Stimulated activated CD8-positive, alpha-beta memory T cell treated with anti-CD3 and anti-CD28 coated beads, Interleukin-7, amount 100 ng/mL, for 48 hours (primary cell): ENCODE measurements at places on chromosomes 1 and 21.
A peak's percentile ranks its signal among the peaks of the same experiment; 100 is the strongest.

DNA sequence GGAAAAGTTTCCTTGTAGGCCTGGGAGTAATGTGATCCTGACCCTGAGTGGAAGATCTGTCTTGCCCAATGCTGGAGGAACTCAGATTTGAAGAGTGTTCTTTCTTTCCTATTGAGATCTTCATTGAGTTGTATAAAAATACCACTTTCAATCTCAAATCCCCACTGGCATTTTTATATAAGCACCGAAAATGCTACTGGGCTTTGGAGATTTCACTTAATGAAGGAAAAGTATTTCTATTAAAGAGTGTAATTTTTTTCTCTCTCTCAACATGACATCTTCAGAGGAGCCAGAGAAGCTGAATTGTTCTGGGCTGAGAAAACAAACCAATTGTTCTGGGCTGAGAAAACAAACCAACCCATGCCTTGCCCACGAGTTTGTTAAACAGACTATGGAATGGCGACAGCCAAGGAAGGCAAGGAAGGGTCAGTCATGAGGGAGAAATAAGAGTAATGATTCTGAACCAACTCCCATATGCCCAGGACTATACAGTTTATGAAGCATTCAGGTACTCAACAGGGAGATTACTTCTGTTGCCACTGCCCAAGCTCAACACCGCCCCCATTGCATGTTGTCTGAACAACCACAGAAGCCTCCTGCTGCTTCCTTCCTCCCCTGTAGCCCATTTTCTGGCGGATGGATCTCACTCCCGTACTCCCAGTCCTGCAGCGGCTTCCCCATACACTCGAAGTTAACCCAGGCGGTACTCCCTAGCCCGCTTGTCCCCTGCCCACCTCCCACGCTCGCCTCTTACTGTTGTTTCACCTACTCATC, 103.2 kb downstream of the BEND5 start:
- DNase-seq, result no peak

DNA sequence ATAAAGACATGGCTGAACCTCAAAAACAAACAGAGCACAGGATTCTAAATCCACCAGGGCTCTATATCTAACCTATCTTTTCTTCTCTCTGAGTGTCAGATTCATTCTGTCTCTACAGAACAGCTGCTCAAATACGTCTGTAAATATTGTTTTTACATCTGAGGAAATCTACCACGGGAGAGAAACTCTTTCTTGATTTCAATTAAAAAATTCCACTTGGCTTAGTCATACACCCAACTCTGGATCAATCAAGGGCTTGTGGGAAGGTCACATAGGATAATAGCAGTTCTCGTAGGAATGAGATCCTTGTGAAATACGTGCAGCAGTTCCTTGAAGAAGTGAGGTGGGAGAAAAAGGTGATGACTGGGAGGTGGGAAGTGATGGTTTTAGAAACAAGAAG, 1355.7 kb upstream of the ADGRL2 start:
- DNase-seq, result no peak

DNA sequence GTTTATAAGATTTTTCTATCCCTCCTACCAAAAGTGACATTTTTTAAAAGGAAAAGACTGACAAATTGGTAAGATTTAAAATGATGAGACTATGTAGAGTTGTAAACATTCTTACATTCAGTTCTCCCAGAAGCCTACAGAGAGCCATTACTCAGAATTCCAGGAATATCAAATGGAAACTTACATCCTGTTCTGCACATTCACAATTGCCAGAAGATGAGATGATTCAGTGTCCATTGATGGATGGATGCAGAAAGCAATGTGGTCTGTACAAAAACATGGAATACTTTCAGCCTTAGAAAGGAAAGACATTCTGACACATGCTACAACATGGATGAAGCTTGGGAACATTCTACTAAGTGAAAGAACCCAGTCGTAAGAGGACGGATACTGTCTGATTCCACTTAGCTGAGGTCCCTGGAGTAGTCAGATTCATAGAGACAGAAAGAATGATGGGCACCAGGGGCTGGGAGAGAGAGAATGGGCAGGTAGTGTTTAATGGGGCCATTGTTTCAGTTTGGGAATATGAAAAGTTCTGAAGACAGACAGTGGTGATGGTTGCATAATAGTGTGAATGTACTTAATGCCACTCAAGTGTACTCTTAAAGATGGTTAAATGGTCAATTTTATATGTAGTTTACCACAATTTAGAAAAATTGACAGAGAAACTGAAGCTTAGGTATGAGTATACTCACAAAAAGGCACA, 16.6 kb downstream of the MX1 start:
- DNase-seq, result no peak

DNA sequence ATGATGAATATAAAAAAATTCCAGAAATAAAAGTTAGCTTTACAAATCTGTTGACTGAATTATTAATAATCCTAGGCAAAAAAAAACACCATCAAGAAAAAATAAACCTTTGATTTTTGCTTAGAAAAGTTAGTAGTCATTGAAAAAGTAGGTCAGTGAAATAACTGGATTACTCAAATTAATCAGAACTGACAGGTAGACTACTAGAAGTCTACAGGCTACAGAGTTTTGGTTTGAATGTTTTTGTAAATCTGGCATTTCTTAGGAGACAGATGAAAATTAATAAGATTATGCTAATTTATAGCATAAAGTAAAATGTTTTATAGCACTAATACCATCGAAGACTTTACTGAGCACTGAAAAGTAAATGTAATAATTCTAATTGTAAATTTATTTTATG, 511.9 kb downstream of the PTPRC start:
- no peak for DNase-seq

- no peak for DNase-seq
These were observed 6.6 kb downstream of the PLEKHN1 start for GRCh38 chr1:972726-973458.

- DNase-seq, result no peak
These were observed 23.7 kb downstream of the PRRX1 start for GRCh38 chr1:170687621-170688020.

- no peak for DNase-seq
These were observed 2.5 kb downstream of the FOXO6 start for GRCh38 chr1:41363591-41364320.

- no peak for DNase-seq
These were observed 3.4 kb downstream of the ZCCHC17 start for GRCh38 chr1:31300193-31300592.

DNA sequence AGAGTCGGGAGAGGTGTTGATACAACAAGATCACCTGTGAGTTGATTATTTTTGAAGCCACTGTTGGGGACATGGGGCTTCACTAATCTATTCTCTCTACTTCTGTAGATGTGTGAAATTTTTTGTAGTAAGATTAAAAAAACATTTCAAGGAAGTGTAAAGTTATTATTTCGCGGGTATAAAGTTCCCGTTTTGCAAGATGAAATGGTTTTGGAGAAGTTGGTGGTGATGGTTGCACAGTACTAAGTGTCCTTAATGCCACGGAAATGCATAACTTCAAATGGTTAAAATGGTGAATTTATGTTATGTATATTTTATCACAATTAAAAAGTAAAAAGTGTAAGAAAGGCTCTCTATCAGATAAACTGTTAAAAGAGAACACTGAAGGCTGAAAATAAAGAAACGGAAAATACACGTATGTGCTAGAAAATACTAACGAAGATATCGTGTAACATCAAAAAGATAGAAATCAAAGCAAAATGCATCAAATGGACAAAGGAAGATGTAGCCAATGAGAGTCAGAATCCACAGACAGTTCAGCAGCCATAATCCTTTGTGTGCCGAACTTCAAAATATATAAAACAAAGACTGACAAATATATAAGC, 2.9 kb upstream of the ITGB2 start:
- no peak for DNase-seq

- no peak for DNase-seq
These were observed 426.6 kb downstream of the LRRIQ3 start for GRCh38 chr1:73771396-73771795.

- peak; percentile 83 for DNase-seq
These were observed 948 bp downstream of the SEMA4A start for GRCh38 chr1:156154317-156154749.

- DNase-seq, result no peak
These were observed 113.0 kb downstream of the OSBPL9 start for GRCh38 chr1:51729824-51730301.

- DNase-seq, result no peak
These were observed 37.4 kb downstream of the CFAP74 start for GRCh38 chr1:1966071-1966740.

DNA sequence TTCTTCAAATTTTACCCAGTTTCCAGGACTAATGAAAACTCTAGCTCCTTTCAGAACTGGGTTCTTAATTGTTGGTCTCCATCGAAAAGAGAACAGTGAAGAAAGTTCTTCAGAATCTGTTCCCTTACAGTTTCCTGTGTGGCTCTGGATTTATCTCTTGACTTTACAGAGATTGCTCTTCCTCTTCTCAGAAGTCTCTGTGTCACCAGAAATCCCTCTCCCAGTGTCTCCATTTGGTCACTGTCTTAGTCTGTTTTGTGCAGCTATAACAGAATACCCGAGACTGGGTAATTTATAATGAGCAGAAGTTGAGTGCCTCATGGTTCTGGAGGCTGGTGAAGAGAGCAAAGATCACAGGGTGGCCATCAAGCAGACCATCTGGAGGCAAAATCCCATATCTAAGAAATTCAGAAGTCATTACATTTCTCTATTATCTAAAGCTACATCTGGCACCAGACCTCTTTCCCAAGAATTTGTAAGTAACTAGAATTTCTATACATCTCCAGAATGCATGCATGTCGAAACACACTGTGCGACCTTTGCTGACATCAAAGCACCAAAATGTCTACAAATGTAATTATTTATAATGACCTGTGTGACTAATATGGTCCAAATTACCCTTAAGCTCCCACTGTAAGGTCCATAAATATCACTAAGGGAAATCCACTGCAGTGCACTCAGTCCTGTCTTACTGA, 65.4 kb upstream of the KRTAP19-8 start:
- no peak for DNase-seq

DNA sequence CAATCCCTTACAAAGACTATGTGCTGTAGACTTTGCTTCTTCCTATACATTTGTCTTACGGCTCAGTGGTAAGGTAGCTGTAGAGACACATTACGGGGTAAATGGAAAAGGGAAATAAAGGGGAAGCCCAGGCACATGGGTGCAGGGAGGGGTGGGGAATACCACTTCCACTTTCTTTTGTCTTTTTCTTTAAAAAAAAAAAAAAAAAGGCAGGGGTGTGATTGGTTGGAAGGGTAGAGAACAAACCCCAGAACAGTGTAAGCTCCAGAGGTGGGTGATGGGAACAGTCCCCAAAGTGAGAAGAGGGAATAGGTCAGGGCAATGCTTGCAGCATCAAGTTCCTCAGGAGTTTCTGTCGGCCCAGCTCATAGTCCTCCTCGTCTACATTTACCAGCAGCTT, 3.9 kb downstream of the NIT1 start:
- DNase-seq, result no peak

DNA sequence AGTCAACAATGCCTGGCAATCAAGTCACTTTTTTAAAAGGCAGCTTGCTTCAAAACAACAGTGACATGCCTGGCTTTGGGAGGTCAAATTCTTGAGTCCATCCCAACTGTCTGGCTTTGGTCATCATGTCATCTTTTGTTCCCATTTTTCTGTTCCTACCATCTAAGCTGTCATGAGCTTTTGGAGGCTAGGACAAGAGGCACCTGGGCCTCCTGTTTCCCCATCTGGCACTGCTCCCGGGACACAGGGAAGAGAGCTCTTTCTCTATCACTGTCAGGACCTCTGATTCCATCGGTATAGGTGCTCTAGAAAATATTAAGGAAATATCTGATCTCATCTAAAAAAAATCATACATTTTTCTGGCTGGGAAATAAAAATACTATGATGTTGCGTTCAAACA, 156.3 kb downstream of the CLIC6 start:
- DNase-seq, result no peak

DNA sequence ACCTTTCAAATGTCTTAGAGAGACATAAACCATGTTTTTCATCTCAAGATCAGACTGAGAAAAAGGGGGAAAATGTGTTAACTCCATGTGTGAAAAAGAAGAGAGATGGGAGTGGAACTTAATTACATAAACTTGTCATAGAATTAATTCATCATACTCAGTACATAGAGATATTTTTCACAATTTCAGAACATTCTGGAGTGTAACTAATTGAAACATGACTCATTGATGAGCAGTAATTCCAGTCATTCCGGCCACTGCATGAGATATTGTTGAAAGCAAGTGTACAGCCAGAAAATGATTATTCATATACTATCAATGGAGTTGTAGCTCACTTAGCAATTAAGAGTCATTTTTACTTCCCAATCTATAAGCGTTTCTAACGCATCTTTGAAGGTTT, 739.3 kb downstream of the LTN1 start:
- no peak for DNase-seq

DNA sequence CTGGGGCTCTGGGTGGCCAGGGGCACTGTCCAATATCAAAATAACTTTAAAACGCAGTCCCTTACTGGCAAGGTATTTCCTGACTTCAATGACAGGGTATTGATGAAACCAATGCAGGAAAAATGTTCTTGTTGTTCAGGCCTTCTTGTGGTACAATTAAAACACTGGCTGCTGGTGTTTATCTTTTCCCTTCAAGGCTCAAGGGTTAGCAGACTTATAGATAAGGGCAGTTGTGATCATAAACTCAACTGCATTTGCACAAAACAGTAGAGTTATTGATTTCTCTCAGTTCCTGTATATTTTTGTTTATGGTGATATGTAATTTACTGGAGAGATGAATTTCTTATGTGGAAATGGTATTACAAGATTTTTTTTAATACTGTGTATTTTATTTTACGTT, 2.7 kb upstream of the CD84 start:
- no peak for DNase-seq

DNA sequence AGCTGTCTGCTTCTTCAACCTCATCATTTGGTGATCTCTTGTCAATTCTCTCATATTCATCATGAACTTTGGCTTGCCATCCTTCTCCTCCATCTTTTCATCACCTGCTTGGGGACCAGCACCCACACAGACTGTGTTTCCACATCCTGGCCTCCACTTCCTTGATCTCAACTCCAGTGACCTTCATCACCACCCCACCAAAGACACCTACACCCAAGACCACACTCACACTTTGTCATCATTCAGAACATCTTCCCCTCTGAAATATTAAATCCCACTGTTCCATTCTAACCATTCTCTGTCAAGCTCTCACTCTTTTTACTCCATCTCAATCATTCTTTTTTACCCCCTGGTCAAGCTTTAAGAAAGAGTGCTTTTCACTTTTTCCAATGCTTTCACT, 115.5 kb upstream of the VAV3 start:
- DNase-seq, result peak; percentile 26

DNA sequence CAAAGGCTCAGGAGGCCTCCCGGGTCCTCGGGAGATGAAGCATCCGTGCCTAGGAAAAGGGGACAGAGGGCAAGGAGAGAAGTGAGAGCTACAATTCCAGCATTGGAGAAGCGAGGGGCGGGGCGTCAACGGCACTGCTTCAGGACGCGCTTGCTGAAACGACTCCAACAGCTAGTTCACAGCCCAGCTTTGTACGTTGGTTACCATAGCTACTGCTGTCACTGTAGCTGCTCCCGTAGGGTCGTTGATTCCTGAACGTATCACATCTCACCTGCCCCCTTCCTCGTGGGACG, 63.1 kb downstream of the TOR1AIP2 start:
- no peak for DNase-seq

GRCh38 chr1:167650269-167651160, 20.5 kb downstream of the RCSD1 start:
- no peak for DNase-seq
